ENCODE measurements at places on chromosomes 4 and X.

- H3K36me3 ChIP-seq: no peaks in the 10 kb centered on the region
- no peak overlapping the region for H3K4me3 ChIP-seq
- no peak for DNase-seq
- H3K4me1 ChIP-seq: peaks cover 5% of the 10 kb centered on the region
Observed at GRCh38 chr4:75995727-75996126, 5.0 kb upstream of the SDAD1 start.

GRCh38 chr4:165439981-165440380 lies 61.2 kb downstream of the CPE start:
- H3K4me3 ChIP-seq: no peak overlapping the region
- H3K4me1 ChIP-seq: no peaks in the 10 kb centered on the region
- no peak for DNase-seq
- H3K27me3 ChIP-seq: peaks cover 2% of the 10 kb centered on the region

GRCh38 chrX:84197550-84197949 lies 9.6 kb upstream of the RPS6KA6 start:
- H3K27ac ChIP-seq: no peak overlapping the region
- H3K36me3 ChIP-seq: no peaks in the 10 kb centered on the region
- no peak overlapping the region for H3K4me3 ChIP-seq
- H3K4me1 ChIP-seq: no peaks in the 10 kb centered on the region
- H3K27me3 ChIP-seq: no peaks in the 10 kb centered on the region
- DNase-seq: no peak

DNA sequence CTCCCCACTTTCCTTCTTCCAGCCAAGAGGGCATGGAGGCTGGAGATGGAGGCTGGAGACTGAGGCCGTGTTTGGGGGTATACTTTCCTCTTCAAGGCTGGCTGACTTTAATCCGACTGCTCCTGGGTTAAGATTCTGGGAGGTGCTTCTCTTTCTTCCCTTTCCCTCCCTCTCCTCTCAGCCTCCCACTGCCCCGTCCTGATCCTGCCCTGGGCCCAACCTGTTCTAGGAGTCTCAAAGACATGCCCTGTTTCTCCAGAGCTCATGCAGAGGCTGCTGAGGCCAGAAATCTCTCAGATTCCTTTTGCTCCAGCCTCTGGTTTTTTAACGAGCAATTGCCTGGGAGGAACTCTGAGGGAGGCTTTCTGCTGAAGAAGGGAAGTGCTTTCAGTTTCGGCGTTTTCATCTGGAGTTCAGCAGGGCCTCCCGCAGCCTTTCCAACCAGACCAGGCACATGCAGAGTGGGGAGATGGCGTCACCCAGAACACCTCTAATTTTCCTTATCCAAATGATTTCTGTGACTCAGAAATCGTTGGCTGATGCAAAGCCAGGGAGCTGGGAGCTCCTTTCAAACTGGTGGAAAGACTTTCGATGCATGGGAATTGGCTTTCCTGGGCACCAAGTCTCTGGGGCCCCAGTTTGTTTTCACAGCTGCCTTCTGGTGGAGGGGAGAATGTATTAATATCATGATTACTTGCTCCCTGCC lies 34.5 kb upstream of the FAM9C start:
- H3K27ac ChIP-seq: peak overlapping the region; percentile 86
- H3K36me3 ChIP-seq: peaks cover 5% of the 10 kb centered on the region
- peak overlapping the region; percentile 21 for H3K4me3 ChIP-seq
- no peak for DNase-seq

DNA sequence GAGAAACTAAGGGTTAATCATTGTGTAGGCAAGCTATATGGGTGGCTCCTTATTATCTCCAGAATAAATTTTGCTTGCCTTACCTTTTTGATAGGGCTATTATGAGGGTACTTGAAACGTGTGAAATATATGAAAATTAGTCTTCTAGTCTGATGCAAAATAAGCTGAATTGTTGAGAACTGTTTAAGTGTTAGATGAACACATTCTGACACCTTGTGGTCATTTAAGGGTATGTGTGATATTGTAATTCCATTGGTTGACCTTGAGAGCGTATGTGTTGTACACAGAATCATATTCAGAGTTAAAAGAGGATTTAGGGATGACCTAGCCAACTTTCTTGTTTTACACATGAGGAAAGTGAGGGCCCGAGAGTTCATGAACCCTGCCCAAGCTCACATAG lies 44.6 kb upstream of the LINC00632 start:
- DNase-seq: no peak
- no peaks in the 10 kb centered on the region for H3K27me3 ChIP-seq
- no peaks in the 10 kb centered on the region for H3K4me1 ChIP-seq

- DNase-seq: no peak
- H3K27ac ChIP-seq: no peak overlapping the region
- H3K4me3 ChIP-seq: no peak overlapping the region
- H3K4me1 ChIP-seq: peaks cover 6% of the 10 kb centered on the region
- H3K27me3 ChIP-seq: no peaks in the 10 kb centered on the region
Observed at GRCh38 chrX:120357186-120357585, 4.7 kb upstream of the ATP1B4 start.

GRCh38 chr4:104129243-104129642 lies 365.5 kb downstream of the CXXC4 start:
- no peaks in the 10 kb centered on the region for H3K4me1 ChIP-seq
- H3K27me3 ChIP-seq: no peaks in the 10 kb centered on the region
- no peak for DNase-seq
- H3K4me3 ChIP-seq: no peak overlapping the region
- no peak overlapping the region for H3K27ac ChIP-seq

DNA sequence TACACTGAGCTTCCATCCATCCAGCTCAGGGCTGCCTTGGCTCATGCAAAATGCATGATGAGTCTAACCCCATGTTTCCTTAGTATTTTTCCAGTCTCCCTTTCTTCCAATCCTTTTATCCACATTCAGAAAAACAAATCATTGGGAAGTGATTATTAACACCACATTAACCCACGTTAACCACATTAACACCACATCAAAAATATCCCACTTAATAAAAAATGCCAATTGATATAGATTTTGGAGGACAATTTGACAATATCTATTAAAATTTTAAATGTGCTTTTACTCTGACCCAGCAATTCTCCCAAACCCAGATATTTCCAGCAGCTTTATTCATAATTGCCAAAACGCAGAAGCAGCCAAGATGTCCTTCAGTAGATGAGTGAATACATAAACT lies 75.6 kb upstream of the SRD5A3 start:
- no peak overlapping the region for H3K4me3 ChIP-seq
- H3K27me3 ChIP-seq: peaks cover 2% of the 10 kb centered on the region
- no peak overlapping the region for H3K27ac ChIP-seq
- no peaks in the 10 kb centered on the region for H3K4me1 ChIP-seq
- no peaks in the 10 kb centered on the region for H3K36me3 ChIP-seq

- no peaks in the 10 kb centered on the region for H3K27me3 ChIP-seq
- H3K4me1 ChIP-seq: no peaks in the 10 kb centered on the region
- H3K36me3 ChIP-seq: no peaks in the 10 kb centered on the region
Observed at GRCh38 chrX:27336466-27337091, 126.6 kb downstream of the PPP4R3C start.

DNA sequence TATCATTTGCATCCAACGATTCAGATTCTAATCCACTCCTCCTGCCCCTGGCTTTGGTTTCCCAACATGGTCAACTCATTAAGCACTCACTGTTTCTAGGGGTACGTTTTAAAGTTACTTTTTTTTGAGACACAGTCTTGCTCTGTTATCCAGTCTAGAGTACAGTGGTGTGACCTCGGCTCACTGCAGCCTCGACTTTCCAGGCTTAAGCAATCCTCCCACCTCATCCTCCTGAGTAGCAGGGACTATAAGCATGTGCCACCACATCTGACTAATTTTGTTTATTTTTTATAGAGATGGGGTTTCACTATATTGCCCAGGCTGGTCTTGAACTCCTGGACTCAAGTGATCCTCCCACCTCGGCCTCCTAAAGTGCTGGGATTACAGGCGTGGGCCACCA lies 48.9 kb downstream of the TMEM156 start:
- H3K4me1 ChIP-seq: peaks cover 69% of the 10 kb centered on the region
- H3K4me3 ChIP-seq: peak overlapping the region; percentile 9
- H3K36me3 ChIP-seq: peaks cover 66% of the 10 kb centered on the region
- no peaks in the 10 kb centered on the region for H3K27me3 ChIP-seq
- H3K27ac ChIP-seq: peak overlapping the region; percentile 84
- no peak for DNase-seq

DNA sequence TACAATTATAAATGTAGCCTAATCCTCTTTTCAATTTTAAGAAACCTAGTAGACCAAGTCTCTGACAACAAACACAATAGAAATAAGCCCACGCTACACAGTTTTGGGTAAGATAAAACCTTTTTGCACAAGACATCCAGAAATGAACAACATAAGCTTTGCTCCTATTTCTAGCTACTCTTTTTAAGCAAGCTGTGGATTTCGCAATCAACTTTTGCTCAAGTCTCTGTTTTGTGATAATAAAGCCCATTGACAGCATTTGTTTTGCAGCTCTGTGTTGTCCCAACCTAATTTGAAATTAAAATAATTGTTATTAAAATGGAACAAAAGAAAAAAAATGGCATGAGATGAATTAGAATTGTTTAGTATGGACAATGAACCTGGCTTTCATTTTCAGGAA lies 287.9 kb upstream of the PUDP start:
- H3K4me3 ChIP-seq: no peak overlapping the region
- no peaks in the 10 kb centered on the region for H3K36me3 ChIP-seq
- H3K27me3 ChIP-seq: no peaks in the 10 kb centered on the region
- H3K27ac ChIP-seq: no peak overlapping the region

DNA sequence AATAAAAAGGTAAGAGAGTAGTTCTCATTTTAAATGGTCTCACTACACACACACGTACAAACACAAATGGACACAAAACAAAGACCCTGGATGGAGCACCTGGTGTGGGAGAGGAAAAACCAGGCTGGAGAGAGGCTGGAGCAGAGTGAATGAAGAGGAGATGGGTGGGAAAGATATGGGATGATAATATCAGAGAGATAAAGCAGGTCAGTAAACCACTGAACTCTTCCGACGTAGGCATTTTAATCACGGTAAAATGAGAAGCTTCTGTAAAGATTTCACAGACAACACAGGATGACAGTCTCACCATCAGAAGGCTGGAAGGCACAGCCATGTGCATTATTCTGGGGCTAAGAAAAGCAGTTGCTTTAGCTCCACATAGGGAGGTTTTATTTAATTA lies 532.8 kb downstream of the KCNIP4 start:
- H3K27me3 ChIP-seq: no peaks in the 10 kb centered on the region
- no peaks in the 10 kb centered on the region for H3K36me3 ChIP-seq
- DNase-seq: no peak
- H3K4me1 ChIP-seq: no peaks in the 10 kb centered on the region
- no peak overlapping the region for H3K4me3 ChIP-seq

DNA sequence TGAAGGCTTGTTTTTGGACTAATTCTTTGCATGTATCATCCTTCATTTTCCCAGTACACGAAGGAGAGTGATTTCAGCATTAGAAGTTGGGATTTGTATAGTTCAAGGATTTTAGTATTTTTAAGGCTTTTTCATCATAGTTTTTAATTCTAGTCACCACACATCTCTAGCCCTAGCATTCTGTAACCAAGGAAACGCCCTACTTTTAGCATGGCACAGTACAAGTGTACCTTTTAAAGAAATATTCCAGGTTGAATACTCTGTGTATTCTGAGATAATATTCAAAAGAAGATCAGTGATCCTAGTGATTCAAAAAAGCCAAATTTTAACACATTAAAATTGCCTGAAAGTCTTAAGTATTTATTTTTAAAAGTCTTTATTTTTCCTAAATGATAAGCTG lies 150.5 kb downstream of the RAP1GDS1 start:
- H3K4me3 ChIP-seq: no peak overlapping the region
- peaks cover 59% of the 10 kb centered on the region for H3K36me3 ChIP-seq
- DNase-seq: no peak
- no peak overlapping the region for H3K27ac ChIP-seq

- no peaks in the 10 kb centered on the region for H3K4me1 ChIP-seq
- no peak for DNase-seq
- H3K4me3 ChIP-seq: no peak overlapping the region
- H3K27ac ChIP-seq: no peak overlapping the region
Observed at GRCh38 chrX:67555578-67556203, 11.9 kb downstream of the AR start.

DNA sequence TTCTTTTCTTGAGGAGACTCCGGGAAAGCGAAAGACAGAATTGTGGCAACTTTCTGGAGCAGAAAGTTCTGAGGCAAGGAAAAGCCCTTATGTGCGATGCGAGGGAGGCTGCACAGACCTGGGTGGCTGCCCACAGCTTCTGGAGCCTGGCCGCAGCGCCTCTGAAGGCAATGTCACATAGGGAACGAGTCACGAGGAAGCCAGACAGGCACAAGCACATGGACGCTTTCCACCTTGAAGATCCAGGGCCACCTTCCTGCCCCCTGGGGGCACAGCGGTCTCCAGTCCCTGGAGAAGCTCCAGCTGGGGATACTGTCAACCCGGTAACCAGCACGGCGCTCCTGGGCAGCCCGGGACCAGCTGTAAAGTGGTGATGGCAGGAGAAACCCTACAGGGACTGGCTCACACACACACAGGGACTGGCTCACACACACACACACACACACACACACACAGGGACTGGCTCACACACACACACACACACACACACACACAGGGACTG lies 69.8 kb downstream of the MTNR1A start:
- H3K4me1 ChIP-seq: no peaks in the 10 kb centered on the region
- DNase-seq: no peak
- no peak overlapping the region for H3K27ac ChIP-seq
- H3K36me3 ChIP-seq: no peaks in the 10 kb centered on the region

GRCh38 chr4:124135409-124135813 lies 577.1 kb downstream of the ANKRD50 start:
- H3K36me3 ChIP-seq: no peaks in the 10 kb centered on the region
- no peak for DNase-seq
- no peak overlapping the region for H3K27ac ChIP-seq
- no peak overlapping the region for H3K4me3 ChIP-seq

DNA sequence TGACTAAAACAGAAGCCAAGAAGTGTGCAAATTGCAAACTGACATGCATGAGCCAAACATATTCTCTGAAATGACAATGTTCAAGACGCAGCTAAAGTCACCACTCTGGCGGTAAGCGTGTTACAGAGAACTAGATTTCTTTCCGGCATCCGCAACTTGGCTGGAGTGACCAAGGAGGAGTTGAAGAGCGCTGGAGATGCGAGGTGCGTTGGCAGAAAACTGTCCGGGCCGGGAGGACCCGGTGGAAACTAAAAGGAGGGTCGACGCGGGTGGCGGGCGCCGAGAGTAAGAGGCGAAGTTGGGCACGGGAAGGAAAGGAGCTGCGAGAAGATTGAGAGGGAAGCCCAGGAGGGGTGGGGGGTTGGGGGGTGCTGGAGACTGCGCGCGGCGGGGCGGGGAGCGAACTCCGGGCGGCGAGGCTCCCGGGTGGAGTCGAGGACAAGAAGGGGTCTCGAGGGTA lies 807 bp downstream of the SEL1L3 start:
- peak overlapping the region; percentile 100 for H3K4me3 ChIP-seq
- peaks cover 42% of the 10 kb centered on the region for H3K4me1 ChIP-seq
- peak; percentile 24 for DNase-seq

DNA sequence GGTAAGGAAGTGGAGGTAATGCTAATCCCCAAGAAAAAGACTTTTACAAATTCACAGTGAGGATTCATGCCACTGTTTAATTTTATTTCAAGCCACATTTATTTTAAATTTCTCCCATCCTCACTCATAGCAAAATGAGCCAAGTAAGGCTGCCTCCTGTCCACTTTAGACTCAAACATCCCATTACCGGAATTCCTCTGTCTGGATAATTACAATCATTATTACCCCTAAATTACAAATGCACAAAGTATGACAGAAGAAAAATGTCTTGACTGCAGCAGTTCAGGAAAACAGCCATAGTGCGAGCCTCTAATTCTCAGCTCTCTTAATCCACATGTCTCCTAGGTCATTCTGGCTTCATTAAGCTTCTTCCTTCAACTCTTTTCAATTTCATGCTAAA lies 57.0 kb downstream of the MAPK10 start:
- no peaks in the 10 kb centered on the region for H3K27me3 ChIP-seq
- no peak overlapping the region for H3K27ac ChIP-seq
- no peak overlapping the region for H3K4me3 ChIP-seq
